ENCODE measurements at places on chromosomes 7 and 10.

DNA sequence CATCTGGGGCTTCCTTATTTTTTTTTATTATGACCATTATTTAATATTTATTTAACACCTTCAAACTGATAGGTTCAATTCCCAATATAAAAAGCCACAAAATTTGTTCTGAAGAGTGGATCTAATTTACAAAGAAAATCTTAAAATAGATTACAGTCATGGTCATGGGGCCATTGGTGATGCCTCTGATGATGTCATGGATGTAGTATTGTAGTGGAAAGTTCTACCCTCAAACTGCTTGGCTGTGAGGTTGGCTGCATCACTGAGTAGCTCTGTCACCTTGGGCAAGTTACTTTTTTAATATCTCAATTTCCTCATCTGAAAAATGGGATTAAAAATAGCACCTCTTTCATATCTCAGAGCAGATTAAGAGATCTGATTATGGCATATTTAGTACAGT is 128.5 kb downstream of the DKK1 start:
- no peak for DNase-seq

- DNase-seq = no peak
Observed at GRCh38 chr7:1512781-1513656, 8.8 kb upstream of the INTS1 start.

DNA sequence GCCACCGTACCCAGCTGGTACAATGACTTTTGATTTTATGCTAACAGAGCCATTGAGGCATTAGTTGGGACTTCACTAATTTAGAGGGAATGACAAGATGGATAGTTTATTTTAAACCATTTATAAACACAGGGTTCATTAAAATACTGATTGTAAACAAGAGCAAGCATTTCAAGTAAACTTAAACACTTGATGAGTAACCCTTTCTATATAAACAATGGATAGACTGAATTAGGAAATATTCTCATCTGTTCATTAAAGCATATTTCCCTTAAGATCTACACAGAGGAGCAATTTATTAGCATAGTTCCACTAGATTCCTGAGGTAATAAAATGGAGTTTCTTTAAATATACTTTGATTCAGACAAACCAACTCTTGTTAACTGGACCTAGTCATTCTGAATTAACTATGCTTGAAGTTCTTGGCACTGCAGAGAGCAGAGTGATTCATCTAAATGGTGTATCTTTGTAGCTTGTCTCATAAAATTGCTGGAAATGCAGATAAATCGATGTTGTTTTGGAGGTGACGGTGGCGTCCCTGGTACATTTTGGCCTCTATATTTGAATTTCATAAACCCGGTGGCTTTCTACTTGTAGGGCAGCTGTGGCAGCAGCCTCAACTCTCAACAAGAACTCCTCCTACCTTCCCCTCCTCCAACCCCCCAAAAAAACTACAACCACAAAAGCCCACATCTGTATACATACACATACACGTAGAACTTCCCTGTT is 15.4 kb upstream of the VDAC2 start:
- DNase-seq = no peak

- DNase-seq = no peak
Observed at GRCh38 chr7:116698396-116698795, 26.4 kb downstream of the MET start.

GRCh38 chr10:127698886-127699285 is 38.1 kb upstream of the FOXI2 start:
- DNase-seq = no peak

DNA sequence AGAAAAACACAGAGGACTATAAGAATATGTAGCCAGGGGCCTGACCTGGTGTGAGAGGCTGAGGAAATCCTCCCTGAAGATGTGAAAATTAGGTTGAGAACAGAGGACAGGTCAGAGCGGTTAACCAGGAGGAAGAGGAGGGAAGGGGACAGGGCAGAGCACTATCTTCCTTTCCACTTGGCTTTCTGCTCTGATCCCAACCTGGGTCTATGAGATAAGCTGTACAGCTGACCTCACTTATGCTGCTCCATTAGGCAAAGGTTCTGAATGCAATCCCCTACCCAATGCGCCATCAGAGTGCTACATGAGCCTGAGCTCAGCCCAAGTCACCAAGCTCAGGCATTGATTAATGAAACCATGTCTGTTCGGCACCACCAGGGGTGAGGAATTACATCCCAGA is 10.5 kb downstream of the LIPA start:
- no peak for DNase-seq

DNA sequence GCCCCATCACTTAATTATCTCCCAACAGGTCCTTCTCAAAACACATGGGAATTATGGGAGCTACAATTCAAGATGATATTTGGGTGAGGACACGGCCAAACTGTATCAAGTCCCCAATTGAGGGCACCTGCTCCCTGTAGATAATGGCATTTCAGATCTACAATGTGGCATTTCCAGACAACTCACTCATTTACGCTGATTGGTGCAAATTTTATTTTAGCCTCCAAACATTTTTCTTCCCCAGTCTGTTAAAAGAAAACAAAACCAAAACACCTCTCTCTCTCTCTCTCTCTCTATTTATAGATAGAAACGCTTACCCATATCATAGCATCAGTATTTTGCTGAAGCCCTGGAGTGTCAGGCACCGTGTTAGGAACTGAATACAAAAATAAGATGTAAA is 148.7 kb upstream of the KLF6 start:
- no peak for DNase-seq

DNA sequence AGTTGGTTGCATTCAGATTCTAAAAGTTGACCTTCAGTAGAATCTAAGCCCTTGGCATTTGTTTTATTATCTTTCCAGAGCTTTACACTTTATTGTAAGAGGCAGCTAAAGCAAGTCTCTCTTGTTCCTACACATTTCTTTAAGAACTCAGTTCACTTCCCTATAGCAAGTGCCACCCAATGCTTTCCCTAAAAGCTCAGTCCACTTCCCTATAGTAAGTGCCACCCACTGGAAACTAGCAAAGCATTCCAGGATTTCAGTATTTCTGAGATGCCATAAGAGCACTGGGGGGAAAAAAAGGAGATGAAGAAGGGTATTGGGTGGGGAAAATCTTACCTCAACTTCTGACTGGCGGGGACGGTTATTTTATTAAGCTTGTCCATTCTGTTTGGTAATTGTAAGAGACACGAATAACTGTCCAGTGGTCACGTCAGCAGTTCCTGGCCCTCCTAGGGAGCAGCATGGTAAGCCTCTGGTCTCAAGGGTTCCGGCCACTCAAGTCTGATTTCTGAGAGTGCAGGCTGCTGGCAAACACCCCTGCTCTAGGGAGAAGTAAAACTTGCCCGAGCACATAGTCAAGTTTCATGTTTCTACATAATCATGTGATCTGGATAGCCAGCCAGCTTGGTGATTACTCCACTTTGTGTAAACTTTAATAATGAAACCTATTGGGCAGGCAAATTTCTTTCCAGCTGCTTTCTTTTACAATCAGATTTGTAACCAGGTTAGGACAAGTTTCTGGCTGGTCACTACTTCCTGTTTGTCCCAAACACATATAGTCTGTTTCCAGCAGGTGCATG is at the start of gene BLNK:
BLNK (minus strand) TSS at position 554 of the 800 bp plus-strand sequence; CDS start at position 383, 171 bp downstream.
- no peak for DNase-seq

DNA sequence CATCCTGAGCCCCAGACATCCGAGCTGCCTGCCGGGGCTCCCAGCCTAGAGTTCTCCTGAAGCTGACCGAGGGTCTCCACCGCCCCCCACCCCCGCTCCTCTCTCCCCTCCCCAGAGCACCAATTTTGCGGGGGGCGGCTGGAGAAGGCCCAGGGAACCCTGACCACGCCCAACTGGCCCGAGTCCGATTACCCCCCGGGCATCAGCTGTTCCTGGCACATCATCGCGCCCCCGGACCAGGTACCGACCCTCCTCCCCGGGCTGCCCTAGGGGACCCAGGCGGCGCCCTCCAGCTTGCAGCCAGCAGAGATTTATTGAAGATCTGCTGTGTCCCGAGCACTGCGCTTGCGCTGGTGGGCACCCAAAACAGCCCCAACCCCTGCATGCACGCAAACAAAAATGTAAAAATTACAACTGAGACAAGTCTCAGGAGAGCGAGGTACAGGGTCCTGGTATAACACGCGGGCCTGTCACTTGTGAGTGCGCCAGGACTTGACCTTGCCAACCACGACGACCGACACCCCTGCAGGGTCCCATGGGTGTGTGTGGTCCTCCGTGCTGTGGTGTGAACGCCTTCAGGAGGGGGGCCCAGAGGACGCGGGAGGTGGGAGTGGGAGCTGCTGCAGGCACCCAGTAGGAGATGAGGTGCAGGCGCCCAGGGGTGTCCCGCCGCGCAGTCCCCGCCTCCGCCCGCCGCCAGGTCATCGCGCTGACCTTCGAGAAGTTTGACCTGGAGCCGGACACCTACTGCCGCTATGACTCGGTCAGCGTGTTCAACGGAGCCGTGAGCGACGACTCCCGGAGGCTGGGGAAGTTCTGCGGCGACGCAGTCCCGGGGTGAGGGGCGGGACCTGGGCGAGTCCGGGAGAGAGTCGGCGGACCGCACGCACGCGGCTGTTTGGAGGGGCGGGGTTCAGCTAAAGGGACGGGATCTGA is 3.1 kb downstream of the PCOLCE start:
- peak; percentile 16 for DNase-seq

DNA sequence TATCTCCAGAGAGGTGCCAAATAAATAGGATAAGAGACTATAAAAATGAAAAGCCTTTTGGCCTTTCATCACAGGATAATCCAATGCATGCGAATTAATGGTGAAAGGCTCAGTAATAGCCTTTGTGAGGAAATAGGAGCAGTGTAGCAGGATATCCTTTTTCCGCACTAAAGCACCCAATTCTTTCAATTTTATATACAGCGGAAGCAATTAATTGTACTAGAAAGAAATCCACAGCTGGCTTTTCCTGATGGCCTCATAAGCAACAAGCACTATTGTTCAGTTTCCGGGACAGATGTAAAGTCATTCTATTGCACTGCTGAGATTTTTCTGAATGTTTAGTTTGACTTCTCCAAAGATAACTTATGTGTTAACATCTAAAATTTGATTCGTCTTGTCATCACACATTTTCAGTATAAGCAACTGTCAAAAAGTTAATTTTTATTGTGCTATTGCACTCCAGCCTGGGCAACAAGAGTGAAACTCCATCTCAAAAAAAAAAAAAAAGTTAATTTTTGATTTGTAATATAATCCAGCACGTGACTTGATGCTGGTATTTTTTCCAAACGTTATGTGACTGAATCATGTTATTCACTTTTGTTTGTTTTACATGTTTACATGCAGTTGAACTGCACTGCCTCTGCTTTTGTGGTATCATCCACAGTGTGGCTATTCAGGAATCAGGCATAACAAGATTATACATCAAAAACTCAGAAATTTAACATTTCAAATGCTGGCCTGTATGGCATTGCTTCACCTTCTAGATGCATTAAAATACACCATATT is 8.4 kb upstream of the BMPR1A start:
- no peak for DNase-seq

- no peak for DNase-seq
Observed at GRCh38 chr10:77978360-77978759, 51.0 kb downstream of the POLR3A start.

DNA sequence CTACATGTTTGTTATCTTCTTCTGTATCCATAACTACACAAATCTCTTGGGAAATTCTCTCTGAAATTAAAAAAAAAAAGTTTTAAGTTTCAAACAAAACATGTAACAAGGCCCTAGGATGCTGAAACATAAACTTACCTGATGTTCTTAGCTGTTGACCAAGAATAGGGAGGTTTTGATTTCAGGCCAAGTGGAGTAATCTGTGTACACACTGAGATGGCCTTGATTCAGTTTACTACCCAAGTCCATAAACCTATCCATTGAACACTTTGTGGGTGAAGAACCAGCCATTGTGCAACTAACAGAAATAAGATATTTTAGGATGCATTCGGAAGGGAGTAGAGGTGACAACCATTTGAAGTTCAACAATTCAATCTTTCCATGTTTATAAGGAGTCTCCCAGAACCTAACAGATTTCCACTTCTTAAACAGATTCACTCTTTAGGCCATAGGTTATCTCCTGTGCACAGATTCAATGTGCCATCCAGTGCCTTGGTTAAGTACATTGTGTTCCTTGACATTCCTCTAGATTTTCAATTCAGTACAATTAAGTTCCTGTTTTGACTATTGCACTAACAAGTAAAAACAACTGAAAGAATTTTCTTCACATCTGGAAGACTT is 143.1 kb downstream of the CRPPA start:
- DNase-seq = no peak

DNA sequence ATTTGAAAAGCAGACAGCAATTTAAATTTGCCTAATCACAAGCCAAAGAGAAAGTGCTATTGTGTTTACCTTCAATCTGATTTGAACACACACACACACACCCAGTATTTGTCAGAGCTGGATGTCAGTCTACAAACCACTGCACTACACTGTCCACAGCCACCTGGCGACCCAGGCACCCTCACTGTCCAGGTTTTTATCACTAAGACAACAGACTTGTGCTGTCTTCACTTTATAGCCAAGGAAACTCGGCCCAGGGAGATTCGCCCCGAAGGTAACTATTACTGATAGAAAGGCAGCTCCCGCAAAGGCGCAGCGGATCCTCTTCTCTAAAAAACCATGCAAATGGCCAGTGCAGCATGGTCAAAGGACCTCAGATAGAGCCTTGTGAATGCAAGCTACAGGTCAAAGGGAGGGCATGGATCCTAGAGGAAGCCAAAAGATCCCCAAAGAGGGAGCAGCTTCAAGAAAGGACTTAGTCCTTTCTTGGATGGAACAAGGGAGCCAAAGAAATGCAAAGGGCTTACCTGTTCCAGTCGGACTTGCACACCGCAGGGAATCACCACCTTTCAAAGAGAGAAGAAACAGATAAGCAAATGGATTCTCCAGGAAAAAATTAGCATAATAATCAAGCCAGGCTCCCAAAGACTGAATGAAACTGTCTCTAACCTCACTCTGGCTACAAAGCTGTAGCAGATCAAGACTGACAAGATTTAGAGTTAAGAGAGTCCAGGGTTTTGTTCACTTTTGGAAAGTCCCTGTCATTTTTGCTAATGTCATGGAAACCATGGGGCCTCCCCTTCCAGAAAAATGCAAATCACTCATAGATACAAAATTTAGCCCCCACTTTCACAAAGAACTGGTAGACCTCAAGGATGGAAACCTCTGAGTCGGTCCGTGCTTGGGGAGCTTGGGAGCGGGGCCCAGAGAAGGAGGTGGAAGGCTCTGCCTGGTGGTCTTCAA is 101.1 kb downstream of the TNS3 start:
- DNase-seq = no peak
